Right cardiac atrium (tissue), 5 donors: ENCODE measurements at places on chromosomes 13 and 19. TPM values are rescaled to one million over a fixed set of nuclear protein-coding genes. Genes with fewer than 3 reads are reported as not detected.

Gene NCAN
- not detected for total RNA-seq

Gene ZNF284
- 2.7 TPM for total RNA-seq

Gene SOX1
- total RNA-seq: not detected

Gene CD37
- 7.5 TPM for total RNA-seq

Gene ERVV-1
- total RNA-seq: not detected

Gene HIF3A
- total RNA-seq: 99.1 TPM

Gene CGB3
- total RNA-seq: not detected

Gene IGFL3
- total RNA-seq: not detected
